ENCODE measurements at places on chromosomes 12 and 14. TPM values are rescaled to one million over a fixed set of nuclear protein-coding genes. Genes with fewer than 3 reads are reported as not detected.

GRCh38 chr12:94010307-94010706 lies 138.1 kb upstream of the PLXNC1 start:
- no peak for DNase-seq

DAO gene
- not detected for total RNA-seq

KIAA0586 gene
- total RNA-seq: 29.1 TPM

GRCh38 chr12:42859612-42860011 lies 270.1 kb upstream of the PRICKLE1 start:
- DNase-seq: no peak

- no peak for DNase-seq
These were observed 36.7 kb downstream of the SPTLC2 start for GRCh38 chr14:77579780-77580179.

SDR9C7 gene
- 0.93 TPM for total RNA-seq

DNA sequence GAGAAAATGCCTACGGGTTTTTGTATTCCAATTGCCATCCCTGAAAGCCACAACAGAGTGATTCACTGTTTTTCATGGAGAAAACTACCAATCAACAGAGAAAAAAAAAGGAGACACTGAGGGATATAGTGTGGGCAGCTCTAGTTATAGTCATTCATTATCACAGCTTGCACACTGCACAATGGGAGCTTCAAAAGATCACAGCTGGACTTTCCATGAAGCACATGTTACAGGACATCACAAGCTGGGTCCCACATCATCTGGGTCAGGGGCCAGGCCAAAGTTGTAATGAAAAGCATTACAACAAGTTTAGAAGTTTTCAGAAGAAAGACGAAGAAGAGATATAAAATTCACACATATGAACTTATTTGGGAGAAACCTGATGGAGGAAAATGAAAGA lies 41.5 kb downstream of the RERG start:
- no peak for DNase-seq

Measured in dorsolateral prefrontal cortex (tissue), 122 donors.